ENCODE measurements at places on chromosomes 2 and 18.
A peak's percentile ranks its signal among the peaks of the same experiment; 100 is the strongest.

- DNase-seq: no peak
Observed at GRCh38 chr2:55460562-55460961, 40.9 kb upstream of the CCDC88A start.

- no peak for DNase-seq
Observed at GRCh38 chr2:216493334-216493685, 5.3 kb upstream of the RPL37A start.

GRCh38 chr2:70523996-70524965, 29.3 kb downstream of the TGFA start:
- DNase-seq: peak; percentile 9

DNA sequence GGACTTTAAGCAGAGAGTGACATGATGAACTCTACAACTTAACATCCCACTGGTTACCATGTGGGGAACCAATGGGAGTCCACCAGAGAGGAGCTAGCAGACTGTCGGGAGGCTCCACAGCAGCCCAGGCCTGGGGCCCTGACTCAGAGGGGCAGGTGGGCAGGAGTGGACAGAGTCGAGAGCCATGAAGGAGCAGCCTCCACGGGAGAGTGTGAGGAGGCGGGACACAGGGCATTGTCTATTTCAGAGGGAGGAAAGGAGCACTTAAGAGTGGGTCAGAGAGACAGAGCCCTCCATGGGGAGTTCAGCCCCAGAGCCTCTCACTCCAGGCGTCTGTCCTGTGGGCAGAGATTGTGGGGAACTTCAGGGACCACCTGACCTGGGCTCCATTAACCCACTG, 118.7 kb downstream of the CYP26B1 start:
- DNase-seq: no peak

- DNase-seq: no peak
Observed at GRCh38 chr2:239905306-239905705, 119.8 kb downstream of the NDUFA10 start.

Measured in iPS DF 19.7 (cell line).